AG08395 (cell line): ENCODE measurements at places on chromosomes 6 and 20.

DNA sequence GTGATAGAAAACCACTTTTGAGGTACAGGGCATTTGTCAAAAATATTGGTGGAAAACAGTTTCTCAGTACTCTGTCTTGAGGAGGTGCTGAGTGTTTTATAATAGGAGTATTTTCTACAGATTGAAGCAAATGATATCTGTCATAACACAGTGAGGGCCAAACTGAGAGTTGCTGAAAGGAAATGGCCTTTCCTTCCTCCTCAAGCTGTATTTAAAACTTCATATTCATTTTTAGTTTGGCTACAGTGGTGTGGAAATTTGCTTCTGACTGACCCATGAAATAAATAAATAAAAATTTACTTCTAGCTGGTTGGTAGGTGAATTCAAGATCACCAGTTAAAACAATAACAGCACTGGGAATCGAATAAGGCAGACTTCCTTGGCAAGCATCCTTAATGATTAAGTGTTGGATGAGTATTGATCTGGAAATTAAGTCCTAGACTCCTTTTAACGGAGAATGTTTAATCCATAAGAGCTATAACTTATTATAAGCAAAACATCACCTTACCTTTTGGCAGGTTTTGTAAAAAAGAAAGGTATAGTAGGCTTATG lies 828.6 kb upstream of the CITED2 start:
- no peak for DNase-seq

DNA sequence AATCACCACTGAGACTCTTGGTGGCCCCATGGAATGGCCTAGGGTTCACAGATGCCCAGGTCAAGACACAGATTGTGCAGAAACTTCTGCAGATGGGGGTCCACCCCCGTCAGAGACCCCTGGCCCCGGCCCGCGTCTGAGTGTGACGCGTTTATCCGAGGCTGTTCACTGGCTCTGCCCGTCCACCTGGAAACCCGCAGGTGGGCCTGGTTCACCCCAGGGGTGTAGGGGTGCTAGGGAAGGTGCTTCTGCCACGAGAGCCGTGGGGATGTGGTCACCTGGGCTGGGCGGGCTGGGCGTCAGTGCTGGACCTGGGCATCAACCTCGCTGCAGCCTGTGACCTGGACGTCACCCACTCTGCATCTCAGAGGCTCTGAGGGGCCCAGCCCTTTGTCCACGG lies 39.5 kb upstream of the GATA5 start:
- no peak for DNase-seq

DNA sequence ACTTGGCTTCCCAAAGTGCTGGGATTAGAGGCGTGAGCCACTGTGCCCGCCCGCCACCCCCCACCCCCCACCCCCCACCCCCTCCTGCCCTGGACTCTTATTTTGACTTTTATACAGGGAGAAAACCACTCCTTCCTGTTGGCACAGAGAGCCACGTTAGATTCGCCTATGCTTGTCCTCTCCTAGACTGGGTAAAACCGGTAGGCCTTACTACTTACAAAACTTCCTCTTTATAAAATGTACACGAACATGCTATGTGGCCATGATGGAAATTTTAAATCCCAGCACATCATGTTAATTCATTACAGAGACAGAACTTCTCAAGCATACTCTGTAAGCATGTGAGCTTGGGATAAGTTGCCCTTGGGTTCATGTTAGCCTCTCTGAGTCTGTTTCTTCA lies 124.2 kb downstream of the SLC24A3 start:
- DNase-seq = no peak

- no peak for DNase-seq
Measured at GRCh38 chr6:109260701-109261100, 121.6 kb downstream of the CD164 start.

GRCh38 chr6:73519926-73520687 lies 725 bp downstream of the EEF1A1 start:
- peak; percentile 31 for DNase-seq

GRCh38 chr6:84016029-84016428 lies 17.5 kb upstream of the MRAP2 start:
- DNase-seq = no peak

DNA sequence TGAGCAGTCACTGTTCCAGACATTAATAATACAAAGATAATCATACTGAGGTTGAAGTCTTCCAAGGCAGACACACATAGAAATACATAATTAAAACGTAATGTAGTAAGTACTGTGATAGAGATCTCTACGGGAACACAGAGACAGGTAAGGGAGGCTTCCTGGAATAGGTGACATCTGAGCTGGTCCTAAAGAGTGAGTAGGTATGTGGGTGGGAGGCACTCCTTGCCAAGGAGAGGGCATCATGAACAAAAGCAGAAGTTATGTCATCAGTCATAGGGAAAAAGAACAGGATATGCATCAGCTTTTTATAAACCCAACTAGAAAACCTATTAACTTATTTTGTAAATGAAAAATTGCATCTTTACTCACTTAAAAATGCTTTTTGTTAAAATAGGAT lies 110.0 kb downstream of the MAP7 start:
- no peak for DNase-seq

GRCh38 chr6:54903884-54904283 lies 57.3 kb downstream of the FAM83B start:
- DNase-seq = no peak

DNA sequence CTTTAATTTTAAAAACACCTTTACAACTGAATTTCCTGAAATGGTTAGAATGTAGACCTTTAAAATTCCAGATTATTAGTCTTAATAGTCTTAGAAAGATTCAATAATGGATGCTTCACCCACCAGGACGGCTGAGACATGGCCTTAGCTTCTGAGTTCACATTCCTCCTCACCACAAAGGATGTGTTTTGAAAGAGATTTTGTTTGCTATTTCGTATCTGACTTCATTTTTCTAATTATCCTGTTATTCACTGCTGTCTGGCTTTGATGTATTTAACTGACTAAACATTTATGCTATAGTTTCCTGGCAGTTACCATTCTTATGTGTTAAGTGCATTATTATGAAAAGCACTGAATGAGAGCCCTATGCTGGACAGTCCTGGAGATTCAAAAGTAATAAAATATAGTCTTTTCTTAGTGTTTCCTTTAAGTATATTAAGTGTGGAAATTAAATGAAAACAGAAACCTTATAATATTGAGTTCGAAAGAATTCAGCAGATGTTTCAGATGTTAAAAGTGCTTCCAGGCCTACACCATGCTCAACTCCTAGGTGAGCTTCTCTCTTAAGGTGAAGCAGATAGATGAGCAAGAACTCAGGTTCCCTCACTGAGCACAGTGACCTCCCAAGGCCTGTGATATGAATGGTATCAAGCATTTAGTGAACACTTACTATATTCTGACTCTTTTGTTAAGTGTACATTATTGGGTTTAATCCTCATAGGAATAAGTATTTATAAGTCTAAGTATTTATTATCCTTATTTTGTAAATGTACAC lies 40.3 kb downstream of the MAP3K4 start:
- DNase-seq = peak; percentile 47

GRCh38 chr6:132300323-132300949 lies 100.8 kb downstream of the MOXD1 start:
- peak; percentile 63 for DNase-seq

DNA sequence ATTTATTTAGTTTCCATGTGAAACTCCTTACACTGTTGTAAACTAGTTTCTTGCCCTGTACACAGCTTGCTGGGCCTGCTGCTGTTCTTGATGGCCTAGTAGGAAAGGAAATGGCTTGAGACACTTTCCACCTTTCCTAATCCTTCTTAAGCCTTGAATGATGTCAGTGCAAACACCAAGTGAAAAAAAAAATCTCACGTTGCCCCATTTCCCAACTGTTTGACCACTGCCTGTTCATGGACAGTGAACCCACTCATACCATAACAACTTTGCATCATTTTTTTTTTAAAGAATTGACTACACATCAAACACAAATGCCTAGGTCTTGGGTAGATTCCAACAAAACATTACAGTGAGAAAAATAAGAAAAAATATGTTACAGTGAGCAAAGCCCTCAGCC lies 653.6 kb upstream of the FLRT3 start:
- no peak for DNase-seq

DNA sequence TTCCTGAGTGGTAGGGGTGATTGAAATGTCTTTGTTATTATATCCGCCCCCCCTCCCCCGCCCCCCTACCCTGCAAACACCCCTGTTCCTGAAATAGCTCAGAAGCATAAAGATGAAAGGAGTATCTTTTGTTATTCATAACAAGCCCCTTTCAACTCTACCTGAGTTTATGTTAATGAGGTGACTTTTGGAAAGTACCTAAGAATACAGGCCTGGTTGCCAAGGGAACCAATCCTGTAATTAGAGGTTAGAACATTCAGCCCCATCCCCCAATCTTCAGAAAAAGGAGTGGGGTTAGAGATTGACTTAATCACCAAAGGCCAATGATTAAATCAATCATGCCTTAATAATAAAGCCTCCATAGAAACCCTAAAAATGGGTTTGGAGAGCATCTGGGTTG lies 979.2 kb upstream of the GJE1 start:
- DNase-seq = no peak

GRCh38 chr6:149913540-149914240 lies 9.2 kb downstream of the RAET1G start:
- DNase-seq = no peak

DNA sequence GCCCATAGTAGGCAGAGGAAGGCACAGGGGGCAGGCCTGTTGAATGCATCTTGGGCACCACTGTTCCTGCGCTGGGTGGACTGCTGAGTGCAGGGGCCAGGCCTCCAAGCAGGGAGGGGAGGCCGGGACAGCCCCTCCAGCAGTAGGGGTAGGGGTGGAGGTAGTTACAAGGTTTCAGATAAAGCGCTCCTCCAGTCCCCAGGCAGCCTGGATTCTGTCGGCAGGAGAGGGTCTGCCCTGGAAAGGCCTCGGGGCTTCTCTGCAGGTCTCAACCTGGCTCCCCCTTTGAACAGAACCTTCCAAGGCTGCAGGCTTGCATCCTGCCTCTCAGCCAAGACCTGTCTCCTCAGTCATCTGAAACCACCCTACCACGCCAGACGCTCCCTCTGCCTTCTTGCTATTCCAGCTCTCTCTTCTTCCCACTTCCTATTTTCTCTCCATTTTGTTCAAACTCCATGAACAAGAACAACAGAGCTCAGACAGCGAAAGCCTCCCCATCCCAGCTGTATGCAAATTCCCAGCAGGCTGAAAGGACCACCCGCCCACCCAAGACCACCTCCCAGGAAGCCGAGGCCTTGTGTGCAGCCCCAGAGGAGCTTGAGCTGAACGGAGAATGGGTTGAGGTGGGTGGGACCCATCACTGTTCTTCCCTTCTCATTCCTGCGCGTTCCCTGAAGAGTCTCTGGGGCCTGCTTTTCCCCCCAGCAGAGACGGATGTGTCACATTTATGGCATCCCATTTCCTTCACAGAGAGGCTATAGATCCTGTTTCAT lies 1.4 kb downstream of the MLN start:
- DNase-seq = no peak

DNA sequence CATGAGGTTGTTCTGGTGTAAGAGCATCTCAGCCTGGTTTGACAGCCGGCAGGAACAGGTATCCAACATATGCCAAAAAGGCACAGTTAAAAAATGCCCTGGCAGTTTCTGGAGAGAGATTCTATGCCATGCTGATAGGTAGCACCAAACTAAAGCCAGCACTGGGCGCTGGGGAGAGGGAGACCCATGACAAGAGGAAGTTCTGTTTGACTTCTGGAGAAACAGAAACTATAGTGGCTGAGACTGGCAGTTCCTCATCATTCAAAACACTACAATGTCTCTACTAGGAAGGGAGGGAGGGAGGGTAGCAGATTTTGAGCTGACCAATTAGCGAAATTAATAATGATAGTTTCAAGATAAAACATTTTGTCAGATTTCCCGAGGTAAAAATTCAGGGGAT lies 174.1 kb downstream of the ADAT2 start:
- DNase-seq = no peak

GRCh38 chr6:170227996-170228945 lies 62.6 kb downstream of the DLL1 start:
- DNase-seq = no peak

GRCh38 chr20:36941401-36941835 lies 10.1 kb downstream of the SAMHD1 start:
- DNase-seq = no peak
